ENCODE measurements at places on chromosomes 3 and 15.

DNA sequence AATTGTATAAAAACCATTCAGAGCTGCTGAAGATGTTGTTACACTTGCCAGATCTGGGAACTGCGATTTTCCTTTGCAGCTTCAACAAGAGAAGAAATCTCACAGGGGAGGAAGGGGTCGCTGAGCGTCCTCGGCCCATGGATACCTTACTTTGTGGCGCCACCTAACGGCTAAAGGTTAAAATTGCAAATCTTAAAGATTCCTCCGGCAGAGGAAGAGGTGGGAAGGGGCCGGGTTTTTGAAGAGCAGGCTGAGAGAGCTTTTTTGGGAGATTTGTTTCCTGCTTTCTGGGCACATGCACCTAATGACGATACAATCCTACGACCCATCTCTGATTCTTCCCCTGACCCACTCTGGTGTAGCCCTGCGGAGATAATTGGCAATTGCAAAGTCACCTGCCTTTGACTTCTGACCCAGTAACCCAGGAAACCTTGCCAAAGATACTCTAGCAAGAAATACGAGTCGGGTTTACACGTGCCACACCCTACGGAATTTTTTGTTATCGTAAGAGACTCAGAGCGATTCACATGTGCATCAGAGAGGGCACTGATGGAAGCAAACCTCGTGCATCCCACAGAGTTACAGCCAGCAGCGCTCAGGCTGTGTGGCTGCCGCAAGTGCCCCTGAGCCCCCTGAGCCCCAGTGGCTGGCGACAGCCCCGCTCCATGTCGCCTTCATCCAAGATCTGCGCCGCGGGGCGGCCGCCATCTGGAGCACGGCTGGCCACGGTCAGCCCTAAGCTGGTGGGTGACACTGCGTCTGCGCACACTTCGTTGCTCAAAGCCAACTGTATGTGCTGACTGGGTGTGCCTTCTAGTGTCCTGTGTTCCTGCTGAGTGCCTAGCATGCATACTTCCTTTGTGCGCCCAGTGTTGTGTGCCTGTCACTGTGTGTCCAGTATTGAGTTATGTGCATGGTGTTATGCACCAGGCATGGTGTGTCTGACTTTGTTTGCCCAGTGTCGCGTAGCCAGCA, 55.2 kb upstream of the CHRNA7 start:
- DNase-seq, result peak; percentile 20

DNA sequence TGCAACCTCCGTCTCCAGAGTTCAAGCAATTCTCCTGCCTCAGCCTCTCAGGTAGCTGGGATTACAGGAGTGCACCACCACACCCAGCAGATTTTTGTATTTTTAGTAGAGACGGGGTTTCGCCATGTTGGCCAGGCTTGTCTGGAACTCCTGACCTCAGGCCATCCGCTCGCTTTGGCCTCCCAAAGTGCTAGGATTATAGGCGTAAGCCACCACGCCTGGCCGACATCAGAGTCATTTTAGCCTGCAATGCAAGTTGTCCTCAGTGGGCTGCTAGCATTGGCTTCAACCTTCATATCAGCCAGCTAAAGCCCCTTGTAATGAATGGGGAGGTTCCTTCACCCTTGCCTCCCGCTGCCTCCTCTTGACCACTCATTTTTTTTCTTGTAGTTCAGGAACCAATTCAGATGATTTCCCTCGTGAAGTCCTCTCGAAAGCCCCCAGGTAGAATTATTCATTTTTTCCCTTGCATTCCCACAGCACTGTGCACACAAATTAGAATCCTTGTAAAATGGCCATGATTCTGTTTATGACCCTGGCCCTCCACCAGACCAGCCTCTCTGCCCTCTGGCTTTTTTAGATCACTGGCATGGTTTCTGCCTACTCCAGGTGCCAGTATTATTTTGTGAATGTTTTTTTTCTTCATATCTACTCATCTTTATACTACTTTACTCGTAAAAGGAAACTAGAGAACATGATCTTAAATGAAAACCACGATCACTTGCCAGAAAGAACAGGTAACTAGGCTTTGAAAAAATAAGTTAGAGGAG, 29.1 kb downstream of the FLNB start:
- DNase-seq, result no peak

DNA sequence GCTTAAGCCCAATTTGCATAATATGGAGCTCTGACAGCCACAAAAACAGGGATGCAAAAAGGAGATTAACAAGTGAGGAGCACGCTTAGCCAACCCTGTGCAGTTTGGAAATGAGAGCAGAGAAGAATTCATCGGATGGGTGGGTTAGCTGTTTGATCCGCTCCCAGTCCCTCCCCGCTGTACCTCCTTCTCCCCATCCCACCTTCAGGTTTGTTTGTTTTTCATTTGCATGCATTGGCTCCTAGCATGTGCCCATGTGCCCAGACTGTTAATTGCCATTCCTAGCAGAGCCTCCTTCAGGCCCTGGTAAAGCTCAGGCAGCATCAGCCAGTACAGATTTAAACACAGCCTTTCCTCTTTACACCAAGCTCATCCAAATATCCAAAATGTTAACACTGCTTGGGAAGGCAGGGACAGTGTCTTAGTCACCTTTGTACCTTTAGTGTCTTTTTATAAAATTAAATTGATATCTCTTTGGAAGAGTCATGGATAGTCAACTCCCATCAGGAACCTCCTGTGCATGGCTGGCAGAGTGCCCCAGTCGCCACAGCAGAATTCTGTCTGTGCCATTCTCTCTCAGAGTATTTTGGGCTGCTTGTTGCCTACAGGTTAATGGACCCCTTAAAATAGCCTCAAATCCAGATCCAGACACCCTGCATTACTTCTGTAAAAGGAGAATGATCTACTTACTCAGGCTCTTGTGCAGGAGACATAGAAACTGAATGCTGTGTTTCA, 244.2 kb downstream of the LSAMP start:
- DNase-seq, result no peak

- no peak for DNase-seq
Measured at GRCh38 chr3:111472556-111472955, 69.4 kb upstream of the CD96 start.

DNA sequence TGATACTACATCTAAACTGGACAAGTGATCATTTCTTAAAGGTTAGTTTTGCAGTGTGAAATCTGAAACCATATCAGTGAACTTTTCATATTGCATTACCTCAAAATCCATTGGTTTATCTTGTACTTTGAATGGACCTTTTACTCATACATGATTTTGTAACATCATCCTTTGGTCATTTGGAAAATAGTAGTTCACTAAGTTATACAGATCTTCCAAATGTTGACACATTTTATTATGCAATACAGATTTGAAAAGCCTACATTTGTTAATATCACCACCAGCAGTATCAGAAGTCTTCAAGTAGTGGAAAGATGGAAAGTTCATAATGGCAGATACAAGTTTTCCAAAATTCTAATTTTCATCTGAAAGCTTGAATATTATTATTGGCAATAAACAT, 64.0 kb upstream of the CDV3 start:
- DNase-seq, result no peak

GRCh38 chr15:89909611-89910010, 3.1 kb downstream of the ARPIN start:
- no peak for DNase-seq

GRCh38 chr3:17749281-17749680, 6.8 kb upstream of the TBC1D5 start:
- peak; percentile 30 for DNase-seq

GRCh38 chr15:70578196-70578595, 185.2 kb downstream of the UACA start:
- no peak for DNase-seq

- DNase-seq, result no peak
Measured at GRCh38 chr3:104909198-104909597, 457.5 kb upstream of the ALCAM start.

DNA sequence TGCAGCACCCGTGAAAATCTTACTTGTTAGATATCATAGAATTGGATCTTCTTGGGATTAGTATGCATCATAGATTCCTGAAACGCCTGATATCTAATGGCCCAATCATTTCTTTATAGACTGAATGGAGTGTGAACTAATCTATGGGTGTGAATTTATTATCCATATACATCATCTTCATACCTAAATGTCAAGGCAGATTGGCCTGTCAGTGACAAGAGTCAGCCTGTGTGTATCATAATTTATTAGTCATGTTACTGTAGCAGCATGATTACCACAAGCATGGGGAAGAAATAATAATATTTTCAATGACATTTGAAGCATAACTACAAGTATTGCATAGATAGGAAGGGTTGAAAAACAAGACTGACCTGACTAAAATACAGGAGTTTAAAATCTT, 235.8 kb downstream of the RAP2B start:
- DNase-seq, result no peak

DNA sequence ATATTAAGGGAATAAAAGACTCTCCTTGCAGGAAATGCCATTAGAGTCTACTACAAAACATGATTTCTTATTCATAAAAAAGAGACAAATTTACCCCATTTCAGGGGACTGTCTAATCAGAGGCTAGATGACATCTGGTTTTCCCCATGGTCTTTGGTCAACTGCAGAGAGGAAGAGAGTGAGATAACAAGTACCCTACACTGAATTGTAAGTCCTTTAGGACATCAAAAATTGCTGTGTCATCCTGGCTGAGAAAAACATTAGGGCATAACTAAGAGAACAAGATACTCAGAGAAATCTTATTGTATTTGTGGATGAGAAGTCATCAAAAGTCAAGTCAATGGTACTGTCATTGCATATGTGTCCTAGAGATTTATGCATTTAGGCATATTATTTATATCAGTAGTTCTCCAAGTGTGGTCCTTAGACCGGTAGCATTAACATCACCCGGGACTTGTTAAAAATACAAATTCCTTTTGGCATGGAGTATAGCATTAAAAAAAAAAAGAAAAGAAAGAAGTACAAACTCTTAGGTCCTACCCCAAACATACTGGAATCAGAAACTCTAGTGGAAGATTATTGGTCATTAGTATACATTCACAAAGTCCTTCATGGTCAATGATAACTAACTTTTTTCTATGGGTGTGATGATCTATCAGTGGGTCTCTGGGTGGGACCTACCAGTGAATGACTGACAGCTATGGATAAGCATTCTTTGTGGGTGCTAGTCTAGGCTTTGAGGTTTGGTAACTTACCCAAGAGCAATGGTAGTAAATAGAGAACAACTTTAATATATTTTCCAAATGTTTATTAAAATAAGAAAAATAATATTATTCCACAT, 29.0 kb upstream of the TBC1D5 start:
- DNase-seq, result no peak

DNA sequence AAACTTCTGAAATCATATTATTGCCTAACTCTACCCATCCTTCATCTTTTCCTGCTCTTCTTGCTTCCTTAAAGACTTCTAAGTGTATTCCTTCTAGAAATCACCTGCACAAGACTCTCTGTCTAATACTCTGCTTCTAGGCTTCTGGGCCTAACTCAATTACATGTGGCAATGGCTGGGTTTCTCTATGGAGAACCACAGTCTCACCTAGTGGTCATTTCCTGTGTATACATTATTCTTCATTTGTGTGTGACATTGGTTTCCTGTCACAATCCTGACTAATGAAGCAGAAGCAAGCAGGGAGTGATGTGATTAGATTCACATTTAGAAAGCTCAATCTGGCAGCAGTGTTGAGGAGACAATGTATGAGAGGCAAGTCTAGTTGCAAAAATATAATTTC, 16.9 kb upstream of the CLDN1 start:
- no peak for DNase-seq

GRCh38 chr15:98422130-98422478, 226.2 kb upstream of the IGF1R start:
- DNase-seq, result no peak

- DNase-seq, result no peak
Measured at GRCh38 chr15:100732211-100733055, 130.0 kb downstream of the ASB7 start.

DNA sequence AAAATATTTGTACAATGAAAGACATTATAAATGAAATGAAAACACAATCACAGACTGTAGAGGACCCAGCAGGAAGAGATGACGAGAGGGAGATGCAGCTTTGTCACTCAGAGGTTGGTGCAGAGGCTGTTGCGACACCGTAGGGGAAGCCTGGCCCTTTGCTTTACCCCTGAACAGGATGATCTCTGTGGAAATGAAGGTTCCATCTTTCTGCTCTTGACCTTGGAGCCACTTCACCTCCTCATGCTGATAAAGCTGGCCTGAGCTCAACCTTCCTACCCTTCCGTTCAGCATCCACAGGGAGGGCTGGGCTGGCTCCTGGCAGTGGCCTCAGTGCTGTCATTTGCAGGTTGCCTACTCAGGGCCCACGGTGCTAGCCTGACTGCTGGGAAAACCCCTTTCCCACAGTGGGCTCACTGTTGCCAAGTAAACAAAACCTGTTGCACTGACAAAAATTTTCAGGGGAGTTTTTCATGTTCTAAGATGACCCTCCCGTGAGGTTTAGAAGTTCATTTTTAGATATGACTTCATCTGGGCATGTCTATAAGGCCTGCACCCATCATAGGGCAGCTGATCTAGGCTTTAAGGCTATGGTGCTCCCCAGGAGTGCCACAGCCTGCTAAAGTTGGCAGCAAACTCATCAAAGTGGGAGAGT, 3.0 kb upstream of the CD80 start:
- DNase-seq, result peak; percentile 78

- DNase-seq, result no peak
Measured at GRCh38 chr3:140180603-140181002, 245.6 kb downstream of the CLSTN2 start.

GRCh38 chr3:197083486-197083885, 53.9 kb upstream of the MELTF start:
- DNase-seq, result no peak

GRCh38 chr15:50003786-50004334, 115.2 kb downstream of the ATP8B4 start:
- DNase-seq, result peak; percentile 40

GRCh38 chr3:47612178-47612577, 33.5 kb upstream of the CSPG5 start:
- DNase-seq, result no peak

DNA sequence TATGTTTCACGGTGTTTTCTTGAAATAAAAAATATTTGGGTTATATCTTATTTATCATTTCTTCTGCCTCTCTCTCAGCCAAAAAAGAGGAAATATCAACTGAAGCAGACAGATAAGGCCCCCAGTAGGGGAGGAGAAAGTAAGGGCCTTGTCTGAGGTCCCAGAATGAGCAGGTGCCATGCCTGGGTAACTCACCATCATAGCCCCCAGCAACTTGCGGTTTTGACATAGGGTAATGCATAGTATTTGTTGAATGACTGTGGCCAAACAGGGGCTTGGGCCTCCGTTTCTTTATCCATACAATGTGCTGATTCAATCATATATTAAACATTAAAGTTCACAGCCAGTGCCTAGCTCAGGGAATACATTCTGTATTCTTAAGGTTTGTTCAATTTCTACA, 119.6 kb downstream of the ABI3BP start:
- no peak for DNase-seq

DNA sequence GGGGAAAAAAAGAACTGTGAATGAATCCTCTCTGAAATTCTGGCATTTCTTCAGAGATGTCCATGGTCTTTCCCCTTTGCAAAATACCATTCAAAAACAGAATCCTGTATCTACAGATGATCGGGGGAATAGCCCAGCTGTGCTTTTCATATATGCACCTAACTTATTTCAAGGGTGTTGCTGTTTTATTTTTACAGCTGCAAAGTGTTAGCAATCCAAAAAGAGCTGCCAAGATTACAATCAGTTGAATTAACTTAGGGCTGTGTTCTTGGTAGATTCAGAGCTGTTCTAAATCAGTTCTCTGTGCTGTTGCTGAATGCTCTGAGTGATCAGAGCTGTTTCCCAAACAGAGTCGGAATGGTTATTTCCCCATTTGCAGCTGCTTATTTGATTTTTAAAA, 175.7 kb upstream of the SEMA6D start:
- DNase-seq, result no peak

GRCh38 chr3:177473903-177474302, 276.6 kb upstream of the TBL1XR1 start:
- DNase-seq, result no peak

All from stimulated activated naive CD8-positive, alpha-beta T cell treated with anti-CD3 and anti-CD28 coated beads, Interleukin-15, amount 100 ng/mL, for 72 hours (primary cell).